ENCODE measurements at places on chromosomes 4 and X.

- no peak for DNase-seq
These were observed 22.9 kb downstream of the FHL1 start for GRCh38 chrX:136170139-136170800.

- no peak for DNase-seq
These were observed 9.7 kb upstream of the ZNF674 start for GRCh38 chrX:46554942-46555341.

- DNase-seq = no peak
These were observed 248.5 kb upstream of the DIAPH2 start for GRCh38 chrX:96436105-96436504.

DNA sequence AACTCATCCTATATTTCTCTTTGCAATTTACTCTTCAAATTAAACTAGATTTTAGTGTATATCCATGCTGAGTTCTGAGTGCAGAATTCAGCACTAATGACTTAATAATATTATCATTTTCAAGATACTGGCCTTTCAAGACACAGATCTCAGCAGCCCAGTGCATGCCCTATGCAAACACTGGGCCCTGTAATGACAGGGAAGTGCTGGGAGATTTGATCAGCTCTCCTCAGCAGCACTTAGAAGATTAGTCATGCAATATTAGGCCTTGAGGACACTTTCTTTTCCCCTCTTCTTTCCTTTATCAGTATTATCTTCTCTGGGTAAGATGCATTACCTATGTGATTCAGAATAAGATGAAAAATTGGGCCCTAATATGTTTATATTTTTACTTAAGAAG is 207.1 kb downstream of the PPP3CA start:
- DNase-seq = no peak

DNA sequence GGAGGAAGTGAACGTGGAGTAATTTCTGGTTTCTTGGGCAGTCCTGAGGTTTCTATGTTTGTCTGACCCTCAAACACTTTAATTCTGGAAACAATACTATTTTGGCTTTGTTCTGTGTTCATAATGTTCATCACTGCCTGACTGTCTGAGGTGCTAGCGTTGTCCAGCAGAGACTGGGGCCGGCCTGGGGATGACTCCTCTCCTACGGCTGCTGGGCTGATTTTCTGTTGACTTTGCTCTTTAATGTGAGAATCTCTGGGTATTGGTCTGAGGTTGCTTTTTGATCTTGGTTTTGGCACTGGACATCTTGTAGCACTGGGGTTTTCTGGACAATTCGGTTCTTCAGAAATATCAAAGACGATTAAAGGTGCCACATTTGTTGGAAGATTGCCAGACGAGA is 75.8 kb downstream of the RPS3A start:
- DNase-seq = no peak

Data from NCI-H187 (cell line).